ENCODE measurements at places on chromosomes 4 and X. TPM values are rescaled to one million over a fixed set of nuclear protein-coding genes. Genes with fewer than 3 reads are reported as not detected.

The SGMS2 gene
- 119 TPM for total RNA-seq

The CDX4 gene
- not detected for total RNA-seq

DNA sequence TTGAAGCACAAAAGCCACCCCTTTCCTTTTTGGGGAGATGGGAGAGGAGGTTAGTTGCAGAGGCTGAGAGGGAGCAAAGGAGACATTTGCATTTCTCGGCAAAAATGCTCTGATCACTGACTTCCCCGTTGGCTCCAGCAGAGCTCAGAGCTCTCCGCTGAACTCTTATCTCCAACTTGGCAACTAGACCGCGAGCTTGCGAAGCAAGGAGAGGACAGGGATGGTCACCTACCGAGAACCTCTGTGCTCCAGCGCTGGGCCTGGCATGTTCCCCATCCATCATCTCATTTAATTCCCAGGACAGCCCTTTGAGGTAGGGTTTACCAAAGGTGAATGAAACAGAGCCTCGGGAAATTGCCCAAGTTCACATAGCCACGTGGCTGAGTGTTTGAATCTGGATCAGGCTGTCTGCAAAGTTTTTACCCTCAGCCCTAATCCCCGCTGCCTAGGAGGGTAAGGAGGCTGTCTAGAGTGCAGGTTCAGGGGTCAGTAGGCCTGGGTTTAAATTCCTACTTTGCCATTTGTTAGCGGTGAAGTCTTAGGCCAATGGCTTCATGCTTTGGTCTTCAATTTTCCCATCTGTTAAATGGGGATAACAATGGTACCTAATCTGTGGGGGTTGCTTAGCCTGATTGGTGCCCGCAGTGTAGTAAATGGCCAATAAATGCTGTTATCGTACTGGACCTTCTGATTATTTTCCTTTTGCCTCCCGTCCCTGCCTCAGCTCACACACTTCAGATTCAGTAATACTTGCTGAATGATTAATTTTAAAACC is 3.8 kb upstream of the CITED1 start:
- DNase-seq = no peak

- DNase-seq = no peak
These were observed 75.8 kb downstream of the NUDT11 start for GRCh38 chrX:51420610-51421009.

GRCh38 chrX:87616371-87616770 is 98.8 kb downstream of the KLHL4 start:
- DNase-seq = no peak

Data from thoracic aorta (tissue), 2 donors.